ENCODE measurements at places on chromosomes 6 and 20.

DNA sequence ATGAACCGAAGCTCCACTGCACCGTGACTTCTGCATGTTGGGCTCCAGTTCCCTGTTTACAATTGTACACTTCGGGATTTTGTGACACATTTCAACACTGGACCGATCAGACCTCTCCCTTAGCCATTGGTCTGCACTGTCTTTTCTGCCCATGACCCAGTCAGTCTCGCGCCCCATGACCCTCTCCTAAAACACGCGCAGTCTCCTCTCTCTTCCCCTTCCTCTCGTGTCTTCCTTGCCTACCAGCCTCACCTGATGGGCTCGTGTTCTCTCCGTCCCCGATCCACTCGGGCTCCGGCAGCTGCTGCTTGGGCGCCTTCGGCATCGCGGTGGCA is 535 bp upstream of the ABCF1 start:
- DNase-seq: no peak

GRCh38 chr6:156906451-156906850 is 129.3 kb downstream of the ARID1B start:
- no peak for DNase-seq

- no peak for DNase-seq
These were observed 33.3 kb upstream of the LAMA4 start for GRCh38 chr6:112287577-112288225.

DNA sequence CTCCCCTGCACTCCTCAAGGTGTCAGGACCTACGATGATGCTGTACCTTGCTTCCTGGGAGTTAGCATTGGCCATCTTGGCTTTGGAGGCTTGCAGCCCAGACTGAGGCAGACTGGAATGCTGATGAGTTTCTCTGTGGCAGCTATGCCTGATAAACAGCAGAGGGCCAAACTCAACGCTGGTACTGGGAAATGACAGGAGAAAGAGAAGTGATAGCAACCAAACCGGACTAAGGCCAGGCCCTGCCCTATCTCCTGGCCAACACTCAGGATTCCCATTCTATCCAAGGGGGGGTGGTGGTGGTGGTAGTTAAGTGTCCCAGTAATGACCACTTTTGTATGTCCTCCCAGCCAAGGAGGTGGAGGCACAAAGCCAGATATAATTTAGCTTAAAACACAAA is 90.0 kb upstream of the DTNBP1 start:
- DNase-seq: no peak

DNA sequence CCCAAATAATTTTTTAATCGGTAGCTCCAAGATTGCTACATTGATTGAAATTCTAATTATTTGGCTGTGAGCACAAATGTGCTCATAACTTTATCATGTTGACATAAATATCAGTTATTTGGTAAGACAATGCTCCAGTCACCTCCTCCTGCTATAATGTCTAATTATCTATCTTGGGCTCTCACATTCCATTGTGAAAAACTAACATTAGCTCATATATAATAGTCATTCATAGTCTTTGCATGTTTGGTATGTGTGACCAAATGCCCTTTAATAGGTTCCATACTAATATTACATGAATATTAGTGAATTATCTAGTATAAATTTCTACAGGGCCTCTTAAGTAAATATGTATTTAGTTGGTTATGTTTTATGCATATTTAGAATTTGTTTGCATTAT is 185.6 kb upstream of the MCHR2 start:
- DNase-seq: no peak

GRCh38 chr6:48111143-48111506 is at the start of gene PTCHD4:
TSS of gene PTCHD4 (minus strand) at chr6:48111197. CDS start at chr6:48068957, 42,240 bp downstream.
- no peak for DNase-seq

- DNase-seq: no peak
These were observed 2.1 kb downstream of the FOXP4 start for GRCh38 chr6:41548098-41548840.

DNA sequence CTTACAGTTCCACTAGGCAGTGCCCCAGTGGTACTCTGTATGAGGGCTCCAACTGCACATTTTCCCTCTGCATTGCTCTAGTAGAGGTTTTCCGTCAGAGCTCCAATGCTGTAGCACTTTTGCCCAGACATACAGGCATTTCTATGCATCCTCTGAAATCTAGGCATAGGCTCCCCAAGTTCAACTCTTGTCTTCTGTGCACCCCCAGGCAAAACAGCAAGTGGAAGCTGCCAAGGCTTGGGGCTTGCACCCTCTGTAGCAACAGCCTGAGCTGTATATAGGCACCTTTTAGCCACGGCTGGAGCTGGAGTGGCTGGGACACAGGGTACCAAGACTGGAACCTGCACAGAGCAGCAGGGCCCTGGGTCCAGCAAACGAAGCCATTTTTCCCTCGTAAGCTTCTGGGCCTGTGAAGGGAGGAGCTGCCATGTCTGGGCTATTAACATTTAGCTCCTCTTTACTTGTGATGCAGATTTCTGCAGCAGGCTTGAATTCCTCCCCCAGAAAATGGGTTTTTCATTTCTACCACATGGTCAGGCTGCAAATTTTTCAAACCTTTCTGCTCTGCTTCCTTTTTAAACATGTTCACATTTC is 596.2 kb upstream of the ADGRB3 start:
- DNase-seq: no peak

GRCh38 chr6:39189915-39190544 is 39.2 kb downstream of the KCNK5 start:
- DNase-seq: no peak

- no peak for DNase-seq
These were observed 90.3 kb downstream of the FOXF2 start for GRCh38 chr6:1479601-1480221.

DNA sequence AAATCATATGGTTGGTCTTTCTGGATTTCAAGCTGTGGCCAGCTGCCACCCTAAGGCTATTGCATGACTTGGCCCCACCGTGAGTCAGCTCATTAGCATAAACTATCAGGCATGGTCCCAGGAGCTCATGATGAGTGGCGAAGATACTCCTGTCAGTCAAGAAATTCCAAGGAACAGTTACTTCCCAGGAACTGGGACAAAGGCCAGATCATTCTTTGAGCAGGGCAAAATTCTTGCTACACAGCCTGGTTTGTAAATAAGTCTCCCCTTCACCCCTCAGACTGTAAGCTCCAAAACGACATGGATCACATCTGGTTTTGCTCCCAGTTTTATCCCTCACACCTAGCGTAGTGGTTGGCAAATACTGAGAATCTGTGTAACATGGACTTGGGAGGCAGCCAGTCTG is 33.0 kb upstream of the KIAA1586 start:
- no peak for DNase-seq

DNA sequence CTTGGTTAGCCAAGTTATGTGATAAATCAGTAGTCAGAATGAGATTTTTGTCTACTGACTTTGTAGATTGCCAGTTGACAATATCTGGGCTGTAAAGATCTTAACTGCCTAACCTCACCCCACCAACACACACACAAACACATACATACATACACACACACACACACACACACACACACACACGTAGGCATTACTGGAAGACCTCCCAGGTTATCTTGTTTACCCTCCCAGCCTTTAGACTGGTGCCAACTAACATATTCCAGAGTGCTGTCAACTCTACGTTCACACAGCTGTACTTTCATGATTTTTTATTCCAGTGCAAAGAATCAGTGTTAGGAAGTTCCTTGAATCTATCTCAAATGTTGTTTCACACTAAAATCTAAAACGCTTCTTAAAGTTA is 38.9 kb downstream of the BMP5 start:
- no peak for DNase-seq

DNA sequence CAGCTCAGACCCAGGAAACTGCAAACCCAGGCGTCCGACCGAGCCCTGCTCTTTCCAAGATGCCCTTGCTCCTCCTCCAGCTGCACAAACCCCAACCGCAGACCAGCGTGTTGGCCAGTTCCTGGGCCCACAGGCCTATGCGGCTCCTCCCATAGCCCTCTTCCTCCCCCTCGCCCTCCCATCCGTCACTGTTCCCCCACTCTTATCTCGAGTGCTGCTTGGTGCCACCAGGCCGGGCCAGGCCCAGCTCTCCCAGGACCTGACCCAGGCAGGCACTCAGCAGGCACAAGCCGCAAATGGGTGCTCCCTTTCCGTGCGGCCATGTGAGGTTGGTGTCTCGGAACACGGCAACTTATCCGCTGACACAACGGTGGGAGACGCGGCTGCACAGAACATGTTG is 28.6 kb downstream of the ADRM1 start:
- no peak for DNase-seq

DNA sequence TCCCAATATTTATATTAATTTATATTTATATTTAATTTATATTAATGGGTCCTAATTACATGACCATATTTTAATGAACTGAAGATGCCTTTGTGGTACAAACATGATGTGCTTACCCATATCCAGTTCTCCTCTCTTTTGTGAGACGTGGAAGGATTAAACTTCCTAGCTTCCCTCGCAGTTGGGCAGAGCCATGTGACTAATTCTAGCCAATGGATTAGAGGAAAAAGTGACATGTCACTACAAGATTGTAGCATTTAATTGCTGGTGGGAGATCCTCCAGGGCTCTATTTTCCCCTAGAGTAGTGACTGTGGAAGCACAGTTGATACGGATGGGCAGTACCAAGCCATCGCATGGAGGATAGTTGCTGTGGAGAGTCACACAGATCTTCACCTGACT is 4.8 kb upstream of the SOBP start:
- DNase-seq: no peak

- no peak for DNase-seq
These were observed 44.3 kb downstream of the TRDN start for GRCh38 chr6:123592426-123592825.

GRCh38 chr6:138493413-138493812 is 5.9 kb downstream of the NHSL1 start:
- peak; percentile 65 for DNase-seq

DNA sequence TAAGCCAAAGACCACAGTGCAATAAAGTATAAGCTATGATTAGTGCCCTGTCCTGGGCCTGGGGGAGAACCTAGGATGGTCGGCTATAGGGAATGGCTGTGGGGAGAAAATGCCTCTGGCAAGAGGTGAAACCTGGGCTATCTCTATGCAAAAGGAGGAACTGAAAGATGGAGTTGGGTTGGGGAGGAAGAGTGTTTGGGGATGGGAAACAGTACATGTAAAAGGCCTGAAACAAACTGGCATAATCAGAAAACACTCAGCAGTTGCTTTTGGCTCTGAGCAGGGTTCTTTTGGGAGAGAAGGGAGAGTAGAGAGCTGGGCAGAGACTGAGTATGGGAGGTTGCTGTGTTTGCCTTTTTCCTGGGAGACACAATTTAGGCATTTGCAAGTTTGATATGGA is 31.9 kb upstream of the FUCA2 start:
- no peak for DNase-seq

GRCh38 chr6:137353842-137354397 is 134.7 kb upstream of the IFNGR1 start:
- DNase-seq: no peak

DNA sequence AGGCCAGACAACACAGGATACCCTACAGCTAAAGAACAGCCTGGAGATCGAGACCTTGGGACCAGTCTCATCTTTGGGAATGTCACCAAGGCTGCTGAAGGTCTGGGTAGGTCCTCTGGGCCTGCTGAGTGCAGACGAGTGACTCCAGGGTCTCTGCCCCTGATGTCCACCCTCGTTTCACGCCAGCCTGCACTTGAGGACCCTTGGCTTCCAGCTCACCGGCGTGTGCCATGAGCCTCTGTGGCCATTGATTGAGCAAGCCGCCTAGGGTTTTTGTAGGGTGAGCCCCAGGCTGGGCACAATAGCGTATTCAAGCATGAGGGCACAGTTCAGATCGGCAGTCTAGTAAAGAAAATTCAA is 4.3 kb downstream of the BPHL start:
- DNase-seq: no peak

DNA sequence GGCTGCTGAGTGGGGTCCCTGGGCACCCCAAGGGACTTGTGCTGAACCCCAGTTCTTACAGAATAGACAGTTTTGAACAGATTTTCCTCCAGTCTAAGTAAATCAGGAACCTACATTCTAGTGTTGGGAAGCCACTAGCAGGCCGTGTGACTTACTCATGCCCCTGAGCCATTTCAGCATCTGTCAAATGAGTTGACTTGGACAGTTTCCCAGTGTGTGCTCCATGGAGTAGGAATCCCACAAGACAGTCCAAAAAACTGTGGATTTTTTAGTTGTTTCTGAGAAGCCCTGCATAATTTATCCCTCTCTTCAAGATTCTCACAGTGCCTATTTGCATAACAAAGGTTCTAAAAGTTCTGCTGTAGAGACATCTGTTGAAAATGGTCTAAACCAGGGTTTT is 2.1 kb downstream of the GABRR2 start:
- DNase-seq: no peak

DNA sequence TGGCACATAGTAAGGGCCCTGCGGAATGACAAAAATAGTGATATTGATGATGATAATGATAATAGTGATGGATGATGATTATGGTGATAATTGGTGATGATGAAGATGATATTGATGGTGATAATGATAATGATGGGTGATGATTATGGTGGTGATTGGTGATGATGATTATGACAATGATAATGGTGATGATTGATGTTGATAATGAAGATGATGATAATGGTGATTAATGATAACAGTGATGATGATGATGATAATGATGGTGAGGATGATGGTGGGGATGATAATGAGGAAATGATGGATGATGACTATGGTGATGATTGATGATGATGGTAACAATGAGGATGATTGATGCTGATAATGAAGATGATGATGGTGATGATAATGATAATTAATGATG is 48.9 kb downstream of the EDN3 start:
- no peak for DNase-seq

DNA sequence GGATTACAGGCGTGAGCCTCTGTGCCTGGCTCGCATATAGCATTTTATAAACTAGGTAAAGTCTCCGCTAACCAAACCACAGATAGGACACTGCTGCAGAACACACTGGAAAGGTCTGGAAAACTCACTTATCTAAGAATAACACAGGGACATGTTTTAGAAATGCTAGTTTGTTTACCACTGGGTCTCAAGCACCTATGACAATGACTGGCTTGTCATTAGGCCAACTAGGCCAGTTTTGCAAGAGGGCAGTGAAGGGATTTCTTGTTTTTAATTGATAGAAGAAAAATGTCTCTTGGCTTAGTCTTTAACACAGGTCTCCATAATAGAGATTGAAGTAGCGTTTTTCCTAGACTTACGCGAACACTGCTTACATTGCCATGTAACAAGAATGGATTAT is 201.4 kb downstream of the TMEM242 start:
- no peak for DNase-seq

Measured in NCI-H1048 (cell line).